ENCODE measurements at places on chromosomes 4 and X.

- no peak for DNase-seq
Measured at GRCh38 chr4:17072483-17072882, 174.0 kb upstream of the LDB2 start.

- DNase-seq, result no peak
Measured at GRCh38 chr4:139965789-139966188, 188.2 kb downstream of the MAML3 start.

DNA sequence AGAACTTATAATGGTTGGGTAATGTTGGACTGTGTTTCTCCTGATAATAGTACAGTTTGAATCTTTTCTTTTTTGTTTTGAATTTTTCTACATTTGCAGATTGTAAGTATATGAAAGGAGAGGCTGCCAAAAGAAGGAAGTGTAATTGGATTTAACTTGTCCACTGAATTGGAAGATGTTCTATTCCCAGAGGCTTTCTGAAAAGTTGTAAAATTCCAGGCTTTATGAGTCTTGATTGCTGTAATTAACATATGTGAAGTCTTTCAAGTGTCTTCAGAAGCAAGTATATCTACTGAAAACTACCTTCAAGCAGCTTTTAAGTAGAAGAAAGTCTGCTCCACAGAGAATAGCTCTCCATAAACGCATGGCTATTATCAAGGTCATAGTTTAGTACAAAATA, 2456.4 kb downstream of the PCDH7 start:
- no peak for DNase-seq

GRCh38 chr4:46878641-46879040, 30.4 kb downstream of the COX7B2 start:
- no peak for DNase-seq

GRCh38 chr4:177895136-177895535, 452.9 kb upstream of the AGA start:
- DNase-seq, result no peak

GRCh38 chr4:183828125-183828524, 77.0 kb upstream of the STOX2 start:
- DNase-seq, result no peak
